ENCODE measurements at places on chromosomes 13 and 19. TPM values are rescaled to one million over a fixed set of nuclear protein-coding genes. Genes with fewer than 3 reads are reported as not detected.

GRCh38 chr19:5131506-5132205 is 162.7 kb downstream of the KDM4B start:
- no peak for DNase-seq

DNA sequence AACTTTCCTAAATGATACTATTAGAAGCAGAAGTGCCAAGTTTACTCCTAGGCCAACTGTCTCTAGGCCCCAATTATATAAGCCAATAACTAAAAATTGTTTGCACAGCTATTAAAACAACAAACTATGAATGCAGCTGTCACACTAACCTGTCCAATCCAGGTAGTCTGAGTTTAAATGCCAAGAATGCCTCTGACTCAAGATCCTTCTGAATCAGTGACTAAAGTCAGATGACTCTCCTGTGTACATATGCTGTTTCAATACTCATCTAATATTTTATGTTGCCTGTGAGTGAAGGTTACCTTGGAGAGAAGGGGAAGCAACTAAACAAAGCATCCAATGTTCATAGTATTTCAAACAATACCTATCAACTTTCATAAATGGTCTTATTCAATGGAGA is 257.0 kb downstream of the ENOX1 start:
- no peak for DNase-seq

- no peak for DNase-seq
Observed at GRCh38 chr13:48707405-48707804, 53.7 kb downstream of the CYSLTR2 start.

DNA sequence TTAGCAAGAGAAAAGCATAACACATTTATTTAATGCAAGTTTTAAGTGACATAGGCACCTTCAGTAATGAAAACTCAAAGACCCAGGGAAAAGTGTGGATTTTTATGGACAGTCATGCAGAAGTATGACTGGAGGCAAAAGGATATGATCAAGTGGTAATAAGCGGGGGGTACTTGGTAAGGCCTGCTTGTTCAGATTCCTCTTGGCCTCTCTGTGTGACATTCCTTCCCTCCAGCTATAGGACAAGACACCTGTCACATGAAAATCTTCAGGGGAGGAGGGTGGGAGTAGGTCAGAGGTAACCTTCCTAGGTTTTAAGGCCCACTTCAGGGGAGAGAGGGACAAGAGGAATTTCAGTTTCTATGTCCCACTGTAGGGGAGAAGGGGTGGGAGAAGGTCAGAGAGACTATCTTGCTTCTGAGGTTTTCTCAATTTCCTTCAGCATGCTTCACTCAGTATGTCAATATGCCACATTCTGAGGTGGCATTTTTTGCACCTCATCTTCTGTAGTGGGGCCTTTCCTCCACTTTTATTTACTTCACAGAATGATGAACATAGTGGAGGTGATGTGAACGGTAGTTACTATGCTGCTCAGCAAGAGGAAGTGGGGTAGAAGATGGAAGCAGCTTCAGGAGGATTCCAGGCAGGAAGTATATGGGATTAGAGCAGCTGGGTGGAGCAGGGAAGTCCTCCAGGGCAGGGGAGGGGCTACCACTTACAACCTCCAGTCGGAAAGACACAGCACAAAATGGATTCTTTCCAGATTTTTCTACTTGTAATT is 73.2 kb upstream of the RFC3 start:
- DNase-seq, result no peak

DNA sequence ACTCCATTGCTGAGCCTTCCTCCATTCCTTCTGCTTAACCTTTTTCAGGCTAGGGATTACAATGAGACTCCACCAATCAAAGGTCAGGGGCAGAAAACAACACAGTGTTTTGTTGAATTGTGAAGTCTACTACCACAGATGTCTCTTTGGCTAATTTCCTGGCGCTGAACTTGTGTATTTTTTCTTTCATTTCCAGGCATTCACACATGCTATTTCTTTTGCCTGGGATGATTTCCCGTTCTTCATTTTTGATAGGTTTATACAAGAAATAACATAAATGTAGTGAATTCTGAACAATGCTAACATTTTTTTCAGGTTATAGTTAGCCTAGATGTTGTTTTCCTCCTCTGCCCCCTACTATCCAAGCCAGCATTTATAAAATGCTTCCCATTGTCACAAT is 64.3 kb downstream of the OLFM4 start:
- DNase-seq, result no peak

DNA sequence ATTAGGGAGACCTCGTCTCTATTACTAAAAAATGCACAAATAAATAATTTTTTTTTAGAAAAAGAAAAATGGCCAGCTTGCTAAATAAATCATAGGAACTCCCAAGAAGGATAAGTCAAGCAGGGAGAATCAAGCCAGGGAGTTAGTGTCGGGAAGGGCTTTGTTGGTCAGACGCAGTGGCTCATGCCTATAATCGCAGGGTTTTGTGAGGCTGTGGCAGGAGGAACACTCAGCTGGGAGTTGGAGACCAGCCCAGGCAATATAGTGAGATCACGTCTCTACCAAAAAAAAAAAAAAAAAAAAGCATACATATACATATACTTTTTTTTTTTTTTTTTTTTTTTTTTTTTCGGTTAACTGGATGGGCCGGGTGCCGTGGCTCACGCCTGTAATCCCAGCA is 9.0 kb downstream of the NACC1 start:
- DNase-seq, result no peak

DNA sequence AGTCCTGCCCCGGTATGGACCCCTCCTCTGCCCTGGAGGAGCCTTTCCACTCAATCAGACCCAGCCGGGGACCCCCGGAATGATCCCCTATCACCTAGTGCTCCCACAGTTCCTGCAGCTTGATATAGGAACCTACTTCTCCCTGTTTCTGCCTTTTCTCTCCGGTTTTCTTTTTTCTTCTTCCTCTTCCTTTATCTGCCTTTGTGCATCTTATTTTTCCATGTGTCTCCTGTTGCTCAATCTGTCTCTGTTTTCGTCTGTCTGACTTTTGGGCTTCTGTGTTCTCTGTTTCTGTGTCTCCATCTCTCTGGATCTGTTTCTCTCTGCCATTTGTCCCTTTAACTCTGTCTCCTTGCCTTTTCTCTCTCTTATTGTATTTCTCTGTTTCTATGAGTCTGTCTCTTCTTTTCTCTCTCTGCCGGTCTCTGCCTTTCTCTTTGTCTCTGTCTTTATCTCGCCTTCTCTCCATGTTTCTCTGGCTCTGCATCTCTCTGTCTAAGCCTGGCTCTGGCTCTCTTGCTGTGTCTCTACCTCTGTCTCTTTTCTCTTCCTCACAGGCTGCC is 10.0 kb downstream of the MEGF8 start:
- DNase-seq, result no peak

GRCh38 chr13:112198396-112199010 is 131.6 kb downstream of the SOX1 start:
- no peak for DNase-seq

GRCh38 chr19:38898788-38899446 is 501 bp downstream of the SIRT2 start:
- no peak for DNase-seq

DNA sequence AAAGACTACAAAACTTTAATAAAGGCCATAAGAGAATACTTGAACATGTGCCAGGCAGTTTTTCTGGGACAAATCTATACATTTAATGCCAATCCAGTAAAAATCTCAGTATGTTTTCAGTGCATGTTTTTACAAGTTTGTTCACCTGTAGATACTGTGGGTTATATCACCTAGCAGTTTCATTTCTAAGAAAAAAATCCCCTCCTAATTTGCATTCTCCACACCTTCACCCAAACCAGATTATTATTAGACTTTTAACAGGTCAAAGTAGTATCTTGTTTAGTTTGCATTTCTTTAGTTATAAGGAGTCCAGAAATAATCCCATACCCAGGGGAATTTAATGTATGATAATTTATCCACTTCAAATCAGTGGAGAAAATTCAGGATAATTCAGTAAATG is 17.0 kb upstream of the LPAR6 start:
- DNase-seq, result no peak

GRCh38 chr13:76993021-76993420 is 1.1 kb downstream of the CLN5 start:
- DNase-seq, result no peak

GRCh38 chr13:95893861-95894260 is 159.3 kb downstream of the UGGT2 start:
- no peak for DNase-seq

DNA sequence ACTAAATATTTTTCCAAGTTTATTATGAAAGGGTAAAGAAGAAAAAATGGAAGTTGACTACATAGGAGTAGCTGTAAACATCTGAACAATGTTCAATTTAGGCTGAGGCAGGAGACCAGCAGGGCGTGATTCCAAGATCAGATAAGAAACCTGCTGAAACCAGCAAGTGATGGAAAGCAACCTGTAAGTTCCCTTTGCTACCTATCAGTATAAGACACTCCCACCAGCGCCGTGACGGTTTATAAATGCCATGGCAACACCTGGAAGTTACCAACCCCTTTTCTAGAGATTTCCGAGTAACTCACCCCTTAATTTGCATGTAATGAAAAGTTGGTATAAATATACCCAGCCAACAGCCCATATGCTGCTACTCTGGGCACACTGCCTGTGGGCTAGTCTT is 1.1 kb upstream of the ZNF45 start:
- no peak for DNase-seq

- no peak for DNase-seq
Observed at GRCh38 chr13:48817166-48817802, 158.4 kb upstream of the FNDC3A start.

GRCh38 chr19:16607819-16608218 is 20.2 kb downstream of the MED26 start:
- no peak for DNase-seq

DNA sequence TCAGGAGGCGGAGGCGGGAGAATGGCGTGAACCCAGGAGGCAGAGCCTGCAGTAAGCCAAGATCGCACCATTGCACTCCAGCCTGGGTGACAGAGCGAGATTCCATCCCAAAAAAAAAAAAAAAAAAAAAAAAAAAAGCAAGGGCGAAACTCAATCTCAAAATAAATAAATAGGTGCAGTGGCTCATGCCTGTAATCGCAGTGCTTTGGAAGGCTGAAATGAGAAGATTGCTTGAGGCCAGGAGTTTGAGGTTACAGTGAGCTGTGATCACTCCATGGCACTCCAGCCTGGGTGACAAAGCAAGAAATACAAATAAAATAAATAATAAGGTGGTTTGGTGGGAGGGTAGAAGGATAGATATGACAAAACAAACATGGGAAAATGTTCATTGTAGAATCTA is 39.0 kb upstream of the CYP2S1 start:
- DNase-seq, result no peak

- no peak for DNase-seq
Observed at GRCh38 chr19:49936549-49936948, 7.2 kb upstream of the NUP62 start.

DNA sequence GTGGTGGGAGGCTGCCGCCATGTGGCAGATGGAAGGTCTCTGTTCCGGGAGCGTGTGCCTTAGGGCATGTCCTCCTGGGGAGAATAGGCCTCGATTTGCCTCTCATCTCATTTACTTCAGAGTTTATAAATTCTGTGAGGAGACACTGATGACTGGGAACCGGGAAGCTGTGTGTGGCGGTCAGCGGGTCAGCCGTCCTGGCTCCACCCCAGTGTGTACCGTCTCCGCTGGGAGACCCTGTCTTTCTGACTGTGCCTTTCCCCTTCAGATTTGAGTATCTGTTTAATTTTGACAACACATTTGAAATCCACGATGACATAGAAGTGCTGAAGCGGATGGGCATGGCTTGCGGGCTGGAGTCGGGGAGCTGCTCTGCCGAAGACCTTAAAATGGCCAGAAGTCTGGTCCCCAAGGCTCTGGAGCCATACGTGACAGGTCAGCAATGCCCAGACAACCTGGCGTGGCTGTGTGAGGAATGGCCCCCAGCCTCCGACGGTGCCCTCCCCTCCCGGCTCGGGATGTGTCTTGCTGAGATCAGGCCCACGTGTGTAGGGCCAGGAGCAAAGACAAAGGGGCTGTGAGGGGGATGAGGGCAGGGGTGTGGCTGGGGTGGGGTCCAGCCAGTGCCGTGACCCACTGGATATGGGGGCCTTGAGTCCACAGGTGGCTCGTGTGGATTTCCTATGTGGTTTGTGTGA is 21.6 kb downstream of the ATP4B start:
- DNase-seq, result no peak

GRCh38 chr19:37986048-37986750 is 79.2 kb downstream of the SIPA1L3 start:
- DNase-seq, result no peak

- DNase-seq, result no peak
Observed at GRCh38 chr19:10829967-10830366, 6.0 kb downstream of the TMED1 start.

- no peak for DNase-seq
Observed at GRCh38 chr13:76975863-76976262, 16.0 kb upstream of the CLN5 start.

DNA sequence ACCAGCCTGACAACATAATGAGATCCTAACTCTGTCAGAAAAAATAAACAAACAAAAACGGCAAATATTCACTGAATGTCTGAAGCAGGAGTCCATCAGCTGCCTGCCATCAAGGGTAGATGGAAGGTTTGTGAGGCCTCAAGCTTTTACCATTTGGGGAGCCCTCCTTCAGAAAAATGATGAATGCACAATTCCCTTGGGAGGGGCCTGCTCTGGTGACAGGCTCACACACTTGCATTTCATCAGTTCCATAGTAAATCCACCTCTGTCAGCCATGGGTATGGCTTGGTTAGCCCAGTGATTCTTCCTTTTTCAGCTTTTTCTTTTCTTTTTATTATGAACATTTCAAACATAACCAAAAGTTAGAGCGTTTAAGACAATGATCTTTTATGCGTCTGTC is 26.3 kb upstream of the KATNAL1 start:
- no peak for DNase-seq

GRCh38 chr19:3054265-3054971 is 7.9 kb downstream of the TLE5 start:
- no peak for DNase-seq

The CD33 gene
- total RNA-seq, result 2.6 TPM

The NCCRP1 gene
- not detected for total RNA-seq

The ZNF460 gene
- 129 TPM for total RNA-seq

The KIR3DL1 gene
- 0.21 TPM for total RNA-seq

The PROZ gene
- not detected for total RNA-seq

The IGFL3 gene
- total RNA-seq, result not detected

The ZNF471 gene
- total RNA-seq, result 0.76 TPM

The PRODH2 gene
- not detected for total RNA-seq

The ZNF329 gene
- 9.8 TPM for total RNA-seq

The GPR183 gene
- total RNA-seq, result 32.8 TPM

The MPHOSPH8 gene
- total RNA-seq, result 59.3 TPM

The COL5A3 gene
- 1.1 TPM for total RNA-seq

The CGB3 gene
- not detected for total RNA-seq

The TEX26 gene
- total RNA-seq, result not detected

The ATP4B gene
- not detected for total RNA-seq

The KLK8 gene
- not detected for total RNA-seq

The AMH gene
- total RNA-seq, result 4.6 TPM

The RASAL3 gene
- 128 TPM for total RNA-seq

The FXYD7 gene
- 1.2 TPM for total RNA-seq

The SIGLEC12 gene
- total RNA-seq, result 1.6 TPM
